Fibroblast of villous mesenchyme (primary cell): ENCODE measurements at places on chromosomes 5 and 9. TPM values are rescaled to one million over a fixed set of nuclear protein-coding genes. Genes with fewer than 3 reads are reported as not detected.
A peak's percentile ranks its signal among the peaks of the same experiment; 100 is the strongest.

Gene FGD3
- total RNA-seq: under 0.01 TPM in 1 of 2 replicates, not detected in the other

Gene PCDHGB3
- 3.9 and 5.2 TPM in 2 replicates for total RNA-seq

Gene GLRA1
- not detected in 2 replicates for total RNA-seq

Gene FOXD4
- under 0.01 and 0.43 TPM in 2 replicates for total RNA-seq

DNA sequence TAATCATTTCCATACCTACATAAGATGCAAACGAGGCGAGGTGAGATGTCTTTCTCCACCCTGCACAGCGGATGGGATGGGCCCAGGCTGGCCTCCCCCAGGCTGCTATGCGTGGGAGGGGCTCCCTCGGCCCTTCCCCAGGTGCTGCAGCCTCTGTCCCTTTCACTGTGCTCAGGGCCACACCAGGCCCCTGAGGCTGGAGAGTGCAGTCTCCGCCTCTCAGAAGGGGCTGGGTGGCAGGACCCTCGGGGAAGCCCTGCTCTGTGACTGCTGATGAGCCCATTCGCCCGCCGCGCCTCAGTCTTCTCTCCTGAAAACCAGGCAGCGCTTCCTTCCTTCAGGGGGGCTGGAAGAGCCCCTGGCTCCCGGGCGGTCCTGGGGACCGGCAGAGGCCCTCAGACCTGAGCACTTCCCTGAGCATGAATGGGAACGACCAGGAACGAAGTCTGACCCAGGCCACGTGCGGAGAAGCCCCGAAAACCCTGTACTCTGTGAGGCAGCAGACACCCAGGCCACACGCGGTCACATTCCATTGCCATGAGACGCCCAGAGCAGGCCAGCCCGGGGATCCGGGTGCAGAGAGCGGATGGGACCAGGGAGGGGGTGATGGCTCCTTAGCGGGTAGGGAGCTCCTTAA lies 21.9 kb upstream of the NOTCH1 start:
- peak; percentile 85 for DNase-seq

DNA sequence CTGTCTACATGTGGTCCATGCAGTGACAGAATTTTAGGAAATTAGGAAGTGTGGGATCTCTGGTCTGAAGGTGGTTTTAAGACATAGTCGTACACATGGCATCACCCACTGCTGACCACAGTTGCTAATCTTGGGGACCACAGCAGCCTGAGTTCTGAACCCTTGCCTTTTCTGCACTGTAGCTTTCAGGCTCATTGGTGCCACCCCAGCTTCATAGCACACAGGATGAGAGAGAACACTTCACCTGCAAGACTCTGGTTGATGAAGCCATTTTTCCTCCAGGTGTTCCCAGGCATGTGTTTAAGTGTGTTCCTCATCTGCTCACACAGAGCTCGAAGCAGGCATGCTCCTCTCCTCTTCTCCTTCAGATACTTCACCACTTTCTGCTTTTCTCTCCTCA lies 68.2 kb upstream of the S1PR3 start:
- no peak for DNase-seq

DNA sequence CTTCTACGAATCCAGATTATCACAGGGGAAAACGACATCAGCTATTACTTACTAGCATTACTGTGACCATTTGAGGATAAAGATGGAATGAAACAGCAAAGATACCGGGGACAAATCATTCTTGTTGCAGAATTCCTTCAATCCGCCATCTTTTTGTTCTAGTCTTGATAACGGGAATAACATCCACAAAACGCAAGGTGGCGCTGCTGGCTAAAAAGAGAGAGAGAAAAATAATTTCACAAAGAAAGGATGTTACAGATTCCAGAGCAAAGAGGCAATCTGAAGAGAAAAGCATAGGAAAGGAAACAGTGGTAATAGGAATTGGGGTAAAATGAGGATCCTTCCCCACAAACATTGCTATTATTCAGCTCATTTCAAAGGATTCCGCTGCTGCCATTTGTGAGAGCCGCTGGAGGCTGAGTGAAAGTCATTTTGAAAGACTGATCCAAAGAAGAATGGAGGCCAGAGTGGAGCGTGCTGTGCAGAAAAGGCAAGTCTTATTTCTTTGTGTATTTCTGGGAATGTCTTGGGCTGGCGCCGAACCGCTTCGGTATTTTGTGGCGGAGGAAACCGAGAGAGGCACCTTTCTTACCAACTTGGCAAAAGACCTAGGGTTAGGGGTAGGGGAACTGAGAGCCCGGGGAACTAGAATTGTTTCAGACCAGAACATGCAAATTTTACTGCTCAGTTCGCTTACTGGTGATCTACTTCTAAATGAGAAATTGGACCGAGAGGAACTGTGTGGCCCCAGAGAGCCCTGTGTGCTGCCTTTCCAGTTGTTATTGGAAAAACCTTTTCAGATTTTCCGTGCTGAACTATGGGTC lies at the start of gene PCDHB7:
Gene PCDHB7 (plus strand): TSS at position 264 of the 824 bp plus-strand sequence. CDS start 192 bp downstream, at position 456.
- DNase-seq: peak; percentile 10

DNA sequence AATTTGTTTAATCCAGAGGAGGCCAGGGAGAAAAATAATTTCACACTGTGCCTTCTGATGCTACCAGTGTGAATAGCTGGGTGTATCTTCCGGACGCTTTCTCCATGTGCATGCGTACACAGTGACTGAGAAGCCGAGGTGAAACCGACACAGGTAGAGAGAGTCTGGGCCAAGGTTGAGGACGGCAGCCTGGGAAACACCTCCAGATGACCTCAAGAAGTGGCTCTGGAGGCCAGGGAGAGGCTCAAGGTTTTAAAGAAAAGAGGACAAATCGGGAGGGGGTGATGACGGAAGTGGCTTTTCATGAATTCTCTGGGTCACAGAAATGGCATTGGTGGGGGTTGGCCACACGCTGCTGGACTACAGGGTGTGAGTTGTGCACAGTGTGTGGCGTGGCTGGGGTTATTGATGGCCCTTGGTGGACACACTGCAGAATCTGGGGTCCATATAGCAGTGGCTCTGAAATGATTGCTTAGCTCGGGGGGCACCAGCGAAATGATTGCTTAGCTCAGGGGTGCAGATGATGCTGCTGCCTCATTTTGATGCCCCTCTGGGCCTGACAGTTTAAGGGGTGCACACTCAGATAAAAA lies 34.1 kb upstream of the LRRC14B start:
- no peak for DNase-seq

DNA sequence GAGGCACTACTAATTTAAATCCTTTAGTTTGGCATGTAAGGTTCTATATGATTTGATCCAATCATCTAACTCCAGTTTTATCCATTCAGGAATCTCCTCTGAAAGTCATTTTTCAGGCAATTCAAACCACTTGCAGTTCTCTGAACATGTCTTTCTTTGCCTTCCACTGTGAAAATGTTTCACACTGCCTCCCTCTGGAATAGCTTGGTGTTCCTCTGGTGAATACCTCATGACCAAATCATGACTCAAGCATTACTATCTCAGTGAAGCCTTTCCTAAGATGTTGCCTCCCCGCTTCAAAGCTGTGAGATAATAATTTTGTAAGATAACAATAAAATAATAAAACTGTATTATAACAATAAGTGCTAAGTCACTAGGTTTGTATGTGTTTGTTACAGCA lies 981.1 kb downstream of the DTWD2 start:
- no peak for DNase-seq

- peak; percentile 75 for DNase-seq
These were observed 52.6 kb upstream of the FANCC start for GRCh38 chr9:95370064-95370463.

DNA sequence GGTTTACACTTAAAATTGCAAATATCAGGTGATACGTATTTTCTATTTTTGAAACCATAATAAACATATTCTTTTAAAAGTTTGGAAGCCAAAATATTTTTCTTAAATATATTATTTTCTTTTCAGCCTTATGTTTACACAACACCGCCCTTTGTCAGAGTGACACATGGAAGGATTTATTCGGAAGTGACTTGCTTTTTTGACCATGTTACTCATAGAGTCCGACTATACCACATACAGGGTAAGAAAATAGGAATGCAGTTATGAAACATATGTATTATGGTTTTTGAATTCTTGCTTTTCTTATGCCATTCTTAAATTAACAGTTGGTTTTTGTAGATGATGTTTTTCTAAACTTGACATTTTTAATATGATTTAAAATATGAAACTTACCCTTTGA lies 133.9 kb downstream of the MAN2A1 start:
- DNase-seq: no peak

DNA sequence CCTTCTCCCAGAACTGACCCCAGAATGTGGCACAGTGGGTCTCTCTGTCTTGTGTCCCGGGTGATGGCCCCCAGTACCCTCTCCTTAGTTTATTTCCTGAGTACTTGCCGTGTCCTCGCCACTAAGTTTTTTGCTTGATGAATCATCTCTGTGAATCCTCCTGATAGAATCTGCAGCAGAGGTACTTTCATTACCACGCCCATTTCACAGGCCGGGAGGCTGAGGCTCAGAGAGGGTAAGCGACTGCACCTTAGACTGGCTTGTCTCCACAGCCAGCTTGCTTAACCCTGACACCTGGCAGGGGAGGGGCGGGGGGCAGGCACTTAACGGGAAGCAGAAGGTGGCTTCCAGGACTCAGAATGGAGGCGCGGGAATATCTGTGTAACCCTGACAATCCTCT lies 7.9 kb upstream of the IER5L start:
- no peak for DNase-seq

GRCh38 chr5:132074772-132075718 lies 1.5 kb downstream of the CSF2 start:
- no peak for DNase-seq

GRCh38 chr9:109320331-109320741 lies 523 bp downstream of the EPB41L4B start:
- DNase-seq: no peak

DNA sequence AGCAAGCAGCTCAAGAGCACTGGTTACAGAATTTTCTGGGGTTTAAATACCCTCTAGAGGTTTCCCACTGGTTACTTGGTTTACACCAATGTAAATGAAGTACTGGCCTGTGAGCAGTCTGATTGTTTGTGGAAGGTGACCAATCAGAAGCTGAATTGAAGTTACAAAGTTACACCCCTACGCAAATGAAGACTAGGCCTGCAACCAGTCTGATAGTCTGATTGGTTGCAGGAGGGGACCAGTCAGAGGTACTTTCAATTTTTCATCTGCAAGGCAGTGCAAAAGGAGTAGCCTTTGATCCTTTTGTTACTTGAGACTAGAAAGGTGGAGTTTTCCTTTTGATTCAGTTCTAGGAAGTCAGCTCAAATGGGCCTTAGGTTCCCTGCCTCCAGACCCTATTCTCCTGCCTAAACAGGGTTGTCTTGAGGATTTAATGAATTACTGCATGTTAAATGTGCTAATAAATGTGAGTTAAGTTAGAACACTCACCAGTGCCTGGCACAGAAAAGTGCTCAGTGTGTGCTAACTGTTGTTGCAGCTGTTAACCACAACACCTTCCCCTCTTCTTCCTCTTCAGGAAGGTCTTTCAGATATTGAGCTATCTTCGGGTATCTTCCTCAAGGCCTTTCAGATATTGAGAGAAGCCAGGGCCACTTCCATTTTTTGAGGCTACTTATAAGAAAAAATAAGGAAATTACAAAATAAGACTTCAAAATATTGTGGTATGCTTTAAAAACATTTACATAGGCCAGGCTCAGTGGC lies 32.1 kb upstream of the CLINT1 start:
- DNase-seq: peak; percentile 6
